ENCODE measurements at places on chromosomes 3 and 15.

GRCh38 chr3:46163556-46164041 lies 44.5 kb downstream of the CCR1 start:
- DNase-seq, result no peak

- DNase-seq, result peak; percentile 64
These were observed 224.0 kb downstream of the SLCO3A1 start for GRCh38 chr15:92077353-92078085.

DNA sequence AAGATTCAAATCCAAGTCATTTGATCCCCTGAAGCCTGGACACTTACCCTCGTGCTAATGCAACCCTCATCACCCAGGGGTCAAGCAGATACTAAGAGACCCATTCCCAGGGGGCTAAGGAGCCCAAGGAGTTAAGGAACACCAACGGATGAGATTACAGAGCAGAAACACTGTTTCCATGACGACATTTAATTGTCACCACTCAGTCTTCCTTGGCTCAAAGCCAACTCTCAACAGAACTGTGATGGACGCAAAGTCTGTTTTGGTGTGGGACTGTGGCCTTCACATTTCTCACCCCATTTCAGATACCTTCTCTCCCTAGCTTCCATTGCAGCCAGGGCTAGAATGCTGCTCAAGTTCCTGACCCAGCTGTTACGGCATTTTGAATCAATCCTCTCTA lies 383.5 kb upstream of the WNT5A start:
- no peak for DNase-seq

DNA sequence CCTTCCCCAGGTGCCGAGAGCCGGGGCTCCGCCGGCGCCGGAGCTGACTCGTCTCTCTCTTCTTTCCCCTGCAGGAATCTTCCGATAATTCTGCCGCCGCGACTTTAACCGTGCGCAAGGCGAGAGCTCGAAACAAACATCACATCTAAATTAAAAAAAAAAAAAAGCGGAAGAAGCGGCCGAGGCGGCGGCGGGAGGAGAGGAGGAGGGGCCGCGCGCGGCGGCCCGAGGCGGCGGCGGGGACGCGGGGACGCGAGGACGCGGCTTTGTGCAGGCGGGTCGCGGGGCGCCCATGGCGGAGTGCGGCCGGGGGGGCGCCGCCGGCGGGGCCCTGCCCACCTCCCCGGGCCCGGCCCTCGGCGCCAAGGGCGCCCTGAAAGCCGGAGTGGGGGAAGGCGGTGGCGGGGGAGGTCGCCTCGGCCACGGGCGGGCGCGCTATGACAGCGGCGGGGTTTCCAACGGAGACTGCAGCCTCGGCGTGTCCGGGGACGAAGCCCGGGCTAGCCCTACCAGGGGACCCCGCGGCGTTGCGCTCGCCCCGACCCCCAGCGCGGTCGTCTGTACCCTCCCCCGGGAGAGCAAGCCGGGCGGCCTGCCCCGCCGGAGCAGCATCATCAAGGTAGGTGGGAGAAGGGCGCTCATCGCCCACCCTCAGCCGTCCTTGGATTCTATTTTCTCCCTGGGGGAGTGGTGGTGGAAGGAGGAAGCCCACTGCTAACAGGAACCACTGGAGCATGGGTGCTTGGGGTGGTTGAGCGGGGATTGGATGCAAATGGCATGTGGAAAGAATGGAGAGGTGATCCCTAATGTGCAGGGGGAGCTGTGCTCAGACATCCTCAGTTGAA lies at the start of gene PLCL2:
TSS of gene PLCL2 (plus strand) at position 208 of the 845 bp plus-strand sequence. CDS start at position 293, 85 bp downstream.
- peak; percentile 33 for DNase-seq

GRCh38 chr3:135182364-135182998 lies 387.4 kb downstream of the EPHB1 start:
- DNase-seq, result no peak

DNA sequence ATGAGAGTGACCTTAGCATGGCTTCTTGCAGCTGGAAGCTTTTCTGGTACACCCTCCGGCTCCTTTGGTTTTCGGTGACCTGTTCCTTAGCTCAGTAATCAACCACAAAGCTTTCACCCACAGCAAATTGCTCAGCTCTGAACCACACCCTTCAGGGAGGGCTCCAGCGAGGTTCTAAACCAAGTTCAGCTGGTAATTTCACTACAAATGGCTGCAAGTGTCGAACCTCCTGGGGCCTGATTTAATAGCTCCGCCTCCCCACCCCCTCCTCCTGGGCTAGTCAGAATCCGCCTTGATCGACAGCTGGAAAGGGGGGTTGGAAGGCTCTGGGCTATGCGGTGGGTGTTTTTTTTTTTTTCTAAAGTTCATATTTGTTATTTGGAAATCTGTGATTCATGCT lies 150.9 kb upstream of the MCTP2 start:
- DNase-seq, result no peak

GRCh38 chr3:59502806-59503205 lies 453.0 kb upstream of the CFAP20DC start:
- DNase-seq, result no peak

- no peak for DNase-seq
These were observed 14.0 kb downstream of the FAN1 start for GRCh38 chr15:30917675-30918074.

DNA sequence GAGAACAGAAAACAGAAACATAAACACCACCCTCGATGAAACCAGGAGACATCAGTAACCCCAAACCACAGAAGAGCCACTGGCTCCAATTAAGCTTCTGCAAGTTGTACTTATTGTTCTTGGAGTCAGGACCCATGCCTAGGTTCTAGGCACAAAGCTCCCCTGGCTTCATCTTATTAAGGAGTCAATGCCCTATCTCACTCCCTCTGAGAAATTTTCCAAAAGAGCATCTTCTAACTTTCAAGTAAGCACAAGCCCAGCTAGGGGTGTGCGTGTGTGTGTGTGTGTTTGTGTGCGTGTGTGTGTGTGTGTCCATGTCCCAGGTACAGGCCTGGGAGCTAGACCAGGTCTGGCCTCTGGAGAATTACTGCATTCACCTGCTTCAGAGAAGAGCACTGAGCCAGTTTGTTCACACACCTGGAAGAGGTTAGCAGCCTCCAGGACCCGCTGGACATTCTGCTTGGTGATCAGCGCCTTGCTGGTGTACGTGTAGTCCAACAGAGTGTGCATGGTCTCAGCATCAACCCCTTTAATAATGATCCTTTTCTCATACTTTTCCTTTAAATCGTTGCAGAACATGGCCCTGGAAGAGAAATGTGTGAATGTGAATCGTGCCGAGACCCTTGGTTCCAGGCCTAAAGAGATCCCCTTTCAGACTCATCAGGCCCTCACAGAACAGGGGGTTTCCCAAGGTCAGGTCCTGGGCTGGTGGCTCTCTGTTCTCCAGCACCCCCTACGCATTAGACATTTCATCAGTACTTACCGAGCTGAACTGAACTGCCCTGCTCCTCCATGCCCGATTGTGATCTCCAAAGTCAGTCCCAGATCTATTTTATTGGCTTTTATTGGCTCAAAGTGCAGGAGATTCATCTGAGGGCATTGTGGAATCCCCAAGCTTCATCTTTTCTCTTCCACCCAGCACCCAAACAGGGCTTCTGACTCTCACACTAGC lies 27.8 kb downstream of the KLHL6 start:
- DNase-seq, result no peak

DNA sequence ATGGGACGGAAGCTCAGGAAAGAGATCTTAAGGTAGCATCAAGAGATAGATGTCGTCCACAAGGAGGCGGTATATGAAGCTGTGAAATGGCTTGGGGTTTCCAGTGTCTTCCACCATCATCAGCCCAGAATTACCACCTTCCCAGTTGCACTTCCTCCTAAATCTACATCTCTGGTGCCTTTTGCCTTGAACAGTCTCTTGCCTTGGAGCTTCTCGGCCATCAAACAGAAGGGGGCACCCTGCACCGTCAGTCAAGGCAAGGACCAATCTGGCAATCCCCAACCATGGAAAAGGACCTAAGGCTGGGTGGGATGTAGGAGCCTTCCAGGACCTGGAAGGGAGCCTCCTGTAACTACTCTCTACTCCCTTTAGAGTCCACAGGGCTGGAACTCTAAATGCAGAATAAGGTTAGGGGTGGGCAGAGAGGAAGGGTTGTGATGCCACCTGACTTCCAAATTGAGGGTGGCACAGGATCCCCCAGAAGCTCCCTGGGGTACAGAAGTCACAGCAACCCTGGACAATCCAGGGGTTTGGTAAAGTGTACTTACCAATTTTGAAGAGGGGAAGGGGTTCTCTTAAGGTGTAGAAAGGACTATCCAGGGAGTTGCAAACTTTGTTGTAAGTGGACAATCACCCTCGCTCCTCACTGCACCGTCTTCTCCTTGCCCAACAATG lies 1.0 kb upstream of the RYR3 start:
- no peak for DNase-seq

- DNase-seq, result no peak
These were observed 63.2 kb upstream of the PYDC2 start for GRCh38 chr3:191397771-191398170.

- DNase-seq, result no peak
These were observed 24.8 kb downstream of the MYO1E start for GRCh38 chr15:59347915-59348314.

DNA sequence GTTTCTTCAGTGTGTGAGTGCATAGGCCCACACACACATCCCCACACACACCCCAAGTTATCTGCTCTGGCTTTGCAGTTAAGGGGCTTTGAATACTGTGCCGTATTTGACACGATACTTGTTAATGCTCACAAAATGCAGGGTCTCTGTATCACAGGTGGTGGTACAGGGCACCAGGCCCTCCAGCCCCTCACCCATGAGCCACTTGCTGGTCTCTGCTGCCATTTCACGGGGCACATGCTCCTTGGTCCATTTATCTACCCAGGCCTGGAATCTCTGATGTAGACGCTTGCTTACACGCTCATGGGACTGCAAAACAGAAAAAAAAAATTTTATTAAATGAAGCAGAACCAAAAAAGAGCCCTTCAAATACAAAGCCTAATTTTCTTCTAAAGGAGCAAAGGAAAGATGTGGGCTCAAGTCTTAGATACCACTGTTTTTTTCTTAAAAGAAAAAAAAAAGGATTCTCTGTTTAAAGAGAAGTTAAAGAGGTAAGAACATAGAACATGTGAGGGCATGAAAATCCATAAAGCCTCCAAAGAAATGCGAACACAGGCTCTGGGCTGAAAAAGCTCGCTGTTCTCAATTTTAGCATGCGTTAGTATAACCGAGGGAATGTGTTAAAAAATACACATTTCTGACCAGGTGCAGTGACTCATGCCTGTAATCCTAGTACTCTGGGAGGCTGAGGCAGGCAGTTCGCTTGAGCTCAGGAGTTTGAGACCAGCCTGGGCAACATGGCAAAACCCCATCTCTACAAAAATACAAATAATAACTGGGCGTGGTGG lies 3.7 kb upstream of the MAN2C1 start:
- DNase-seq, result no peak
